Stimulated activated CD4-positive, alpha-beta T cell treated with anti-CD3 and anti-CD28 coated beads, TNF-alpha, amount 100 ng/mL, for 1 hour (primary cell): ENCODE measurements at places on chromosomes 6 and 20.

GRCh38 chr20:15836634-15837033 is 736.6 kb downstream of the KIF16B start:
- DNase-seq = no peak

DNA sequence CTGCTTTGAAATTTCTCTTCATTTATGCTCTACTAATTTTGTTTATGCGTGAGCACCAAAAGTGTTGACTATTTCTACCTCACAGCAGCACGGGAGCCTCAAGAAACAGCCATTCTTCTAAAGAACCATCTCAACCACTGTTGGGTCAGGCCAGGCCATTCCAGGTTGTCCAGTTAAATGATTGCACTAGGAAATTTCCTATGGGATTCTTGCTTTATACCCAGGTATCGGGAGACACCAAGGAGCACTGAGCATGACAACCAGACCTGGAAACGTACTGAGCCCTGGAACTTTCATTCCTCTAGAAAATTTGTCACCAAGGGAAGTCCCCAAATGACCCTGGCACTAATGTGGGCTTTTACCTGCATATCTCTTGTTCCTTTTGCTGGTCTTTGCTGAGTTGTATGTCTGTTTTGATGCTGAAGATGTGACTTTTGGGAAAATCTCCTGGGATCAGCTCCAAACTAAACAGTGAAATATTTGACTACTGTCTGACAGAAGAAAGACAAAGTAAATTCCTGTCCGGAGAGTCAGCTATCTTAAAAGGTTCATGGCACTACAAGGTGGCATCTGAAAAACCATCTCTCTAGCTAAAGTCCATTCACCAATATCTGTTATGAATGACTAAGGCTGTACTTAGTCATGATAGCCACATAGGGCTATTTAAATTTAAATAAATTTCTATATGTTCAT is 70.5 kb downstream of the SNAP25 start:
- DNase-seq = no peak

- DNase-seq = no peak
These were observed 6.3 kb downstream of the OXT start for GRCh38 chr20:3077618-3078134.

DNA sequence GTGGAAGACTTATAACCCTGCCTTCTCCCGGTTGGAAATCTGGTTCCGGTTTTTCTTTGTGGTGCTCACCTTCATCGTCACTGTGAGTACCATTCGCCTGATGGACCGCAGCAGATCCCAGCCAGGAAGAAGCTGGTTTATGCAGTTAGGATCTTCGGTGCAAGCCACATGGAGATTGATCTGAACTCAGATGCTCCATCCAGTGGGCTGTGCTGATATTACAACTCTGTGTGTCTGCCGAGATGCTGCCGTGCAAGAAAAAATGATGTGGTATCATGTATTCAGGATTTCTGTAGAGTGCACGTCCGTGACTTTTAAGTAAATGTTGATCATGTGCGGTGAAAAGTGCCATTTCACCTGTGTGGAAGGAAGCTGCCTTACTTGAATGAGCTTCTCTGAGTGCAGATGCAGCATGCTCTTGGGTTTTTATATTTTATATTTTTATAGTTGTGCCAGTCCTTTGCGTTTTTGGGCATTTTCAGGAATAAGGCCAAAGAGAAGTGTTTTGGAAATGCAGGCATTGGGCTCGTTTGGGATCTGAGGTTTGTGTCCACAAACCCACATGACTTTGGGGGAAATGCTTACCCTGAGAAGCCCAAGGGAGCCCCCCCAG is 39.2 kb downstream of the DYNLT1 start:
- peak; percentile 21 for DNase-seq

- no peak for DNase-seq
These were observed 92.8 kb downstream of the CEP57L1 start for GRCh38 chr6:109188115-109188411.

- no peak for DNase-seq
These were observed 147.7 kb downstream of the PRL start for GRCh38 chr6:22149096-22149495.

DNA sequence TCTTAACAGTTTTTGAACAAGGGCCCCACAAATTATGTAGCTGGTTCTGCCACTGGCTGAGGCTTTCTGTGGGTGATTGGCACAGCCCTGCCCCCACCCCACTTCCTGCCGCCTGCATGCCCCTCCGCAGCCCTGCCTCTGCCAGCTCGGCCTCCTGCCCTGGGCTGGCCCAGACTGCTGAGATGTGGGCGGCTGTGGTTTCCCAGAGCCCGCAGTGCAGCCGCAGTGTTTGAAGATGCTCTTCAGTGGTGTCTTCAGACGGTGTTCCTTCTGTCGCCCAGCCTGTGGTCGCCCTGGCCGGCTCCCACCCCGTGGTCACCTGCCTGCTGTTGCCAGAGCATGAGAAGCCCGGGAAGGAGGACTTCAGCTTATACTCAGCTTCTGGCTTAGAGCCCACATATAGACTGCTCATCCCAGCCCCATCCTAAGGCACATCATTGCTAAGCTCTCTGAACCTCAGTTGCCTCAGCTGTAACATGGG is 154.3 kb downstream of the VEGFA start:
- DNase-seq = no peak

- no peak for DNase-seq
These were observed 12.2 kb downstream of the MMP24 start for GRCh38 chr20:35238735-35239134.

DNA sequence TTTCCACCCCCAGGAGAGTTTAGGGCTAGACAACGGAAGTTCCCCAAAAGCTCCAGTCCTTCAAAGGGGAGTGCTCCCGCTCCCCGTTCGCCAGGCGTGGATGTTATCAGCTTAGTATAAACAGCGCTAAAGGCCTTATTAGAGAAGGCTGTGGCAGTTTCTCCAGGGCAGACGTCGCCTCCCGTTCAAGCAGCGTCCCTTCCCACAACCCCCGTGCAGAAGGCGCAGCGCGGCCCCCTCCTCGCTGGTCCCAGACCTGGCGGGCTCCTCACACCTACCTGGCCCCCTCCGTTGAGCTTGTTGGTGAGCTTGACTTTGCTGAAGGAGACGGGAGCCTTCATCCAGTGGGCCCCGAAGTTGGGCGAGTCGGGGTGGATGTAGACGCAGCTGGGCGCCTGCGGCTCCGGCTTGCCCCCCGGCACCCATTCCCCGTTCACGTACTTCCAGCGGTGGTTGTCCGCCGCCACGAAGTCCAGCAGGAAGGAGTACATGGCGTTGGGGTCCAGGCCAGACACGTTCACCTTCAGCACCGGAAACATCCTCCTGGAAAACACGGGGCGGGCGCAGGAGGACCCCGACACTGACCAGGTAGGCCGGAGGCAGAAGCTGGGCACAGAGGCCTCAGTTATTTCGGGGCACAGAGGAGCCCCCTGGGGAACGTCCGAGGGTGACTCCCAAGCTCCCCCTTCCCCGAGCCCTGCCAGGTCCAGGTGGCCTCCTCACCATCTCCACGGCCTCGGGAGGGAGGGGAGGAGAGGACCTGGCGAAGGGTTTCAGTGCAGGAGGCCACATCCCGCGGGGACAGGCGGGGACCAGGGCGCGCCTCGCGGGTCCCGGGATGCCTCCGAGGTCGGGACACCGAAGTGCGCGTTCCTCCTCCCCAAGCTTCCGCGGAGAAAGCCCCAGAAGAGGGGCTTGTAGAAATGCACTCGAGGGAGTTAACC is 1.1 kb downstream of the TBXT start:
- no peak for DNase-seq

DNA sequence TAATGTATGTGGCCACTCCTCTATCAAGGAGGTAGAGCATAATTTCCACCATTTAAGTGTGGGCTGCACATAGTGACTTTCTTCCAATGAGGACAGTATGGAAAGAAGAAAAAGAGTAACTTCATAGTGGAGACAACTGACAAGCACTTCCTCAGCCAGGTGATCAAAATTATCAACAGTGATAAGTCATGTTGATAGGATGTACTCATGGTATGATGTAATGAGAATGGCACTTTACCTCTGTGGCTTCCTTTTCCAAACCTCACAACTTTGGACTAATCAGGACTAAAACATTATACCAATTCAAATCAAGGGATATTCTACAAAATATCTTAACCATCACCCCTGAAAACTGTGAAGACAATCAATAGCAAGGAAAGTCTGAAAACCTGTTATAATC is 302.3 kb upstream of the CITED2 start:
- DNase-seq = no peak

DNA sequence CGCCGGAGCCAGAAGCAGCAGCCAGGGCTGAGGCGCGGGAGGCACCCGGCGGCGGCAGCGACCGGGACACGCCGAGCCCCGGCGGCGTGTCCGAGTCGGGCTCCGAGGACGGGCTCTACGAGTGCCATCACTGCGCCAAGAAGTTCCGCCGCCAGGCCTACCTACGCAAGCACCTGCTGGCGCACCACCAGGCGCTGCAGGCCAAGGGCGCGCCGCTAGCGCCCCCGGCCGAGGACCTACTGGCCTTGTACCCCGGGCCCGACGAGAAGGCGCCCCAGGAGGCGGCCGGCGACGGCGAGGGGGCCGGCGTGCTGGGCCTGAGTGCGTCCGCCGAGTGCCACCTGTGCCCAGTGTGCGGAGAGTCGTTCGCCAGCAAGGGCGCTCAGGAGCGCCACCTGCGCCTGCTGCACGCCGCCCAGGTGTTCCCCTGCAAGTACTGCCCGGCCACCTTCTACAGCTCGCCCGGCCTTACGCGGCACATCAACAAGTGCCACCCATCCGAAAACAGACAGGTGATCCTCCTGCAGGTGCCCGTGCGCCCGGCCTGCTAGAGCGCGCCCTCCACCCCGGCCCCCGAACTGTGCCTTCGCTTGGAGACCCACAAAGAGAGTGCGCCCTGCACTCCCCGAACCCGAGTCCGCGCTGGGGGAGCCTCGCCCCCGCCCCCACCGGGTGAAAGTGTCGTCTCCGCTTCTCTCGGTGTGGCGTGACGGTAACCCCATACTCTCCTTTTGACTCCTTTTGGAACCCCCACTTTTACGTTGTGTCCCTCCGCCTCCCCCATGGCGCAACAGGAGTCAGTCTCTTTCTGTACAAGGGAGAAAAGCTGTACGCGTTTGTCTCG is 1.6 kb downstream of the INSM1 start:
- DNase-seq = no peak

DNA sequence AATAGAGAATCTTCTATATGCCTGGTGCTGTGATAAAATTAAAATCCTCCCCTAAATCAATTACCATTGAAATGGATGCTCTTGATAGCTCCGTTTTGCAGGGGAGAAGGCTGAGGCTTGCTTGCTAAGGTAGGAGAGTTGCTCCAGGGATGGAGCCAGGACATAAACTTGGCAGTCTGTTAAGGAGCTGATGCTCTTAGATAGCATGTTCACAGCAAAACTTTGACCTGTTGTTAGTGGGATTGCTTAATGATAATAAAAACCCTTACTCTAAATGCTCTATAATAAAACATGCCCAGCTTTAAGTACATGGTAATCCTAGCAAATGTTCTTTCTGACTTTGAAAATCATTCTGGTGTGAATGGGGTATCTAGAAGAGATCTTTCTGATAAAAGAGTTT is 228.4 kb upstream of the JAG1 start:
- no peak for DNase-seq

- DNase-seq = no peak
These were observed 171.7 kb downstream of the CLIC5 start for GRCh38 chr6:45843848-45844521.

- DNase-seq = no peak
These were observed 125.9 kb downstream of the HTR1B start for GRCh38 chr6:77337392-77337791.

GRCh38 chr20:54146672-54147071 is 27.1 kb downstream of the CYP24A1 start:
- DNase-seq = no peak

- no peak for DNase-seq
These were observed 47.3 kb upstream of the DYNLRB1 start for GRCh38 chr20:34468951-34469350.

GRCh38 chr6:62324834-62325233 is 38.8 kb upstream of the KHDRBS2 start:
- no peak for DNase-seq

DNA sequence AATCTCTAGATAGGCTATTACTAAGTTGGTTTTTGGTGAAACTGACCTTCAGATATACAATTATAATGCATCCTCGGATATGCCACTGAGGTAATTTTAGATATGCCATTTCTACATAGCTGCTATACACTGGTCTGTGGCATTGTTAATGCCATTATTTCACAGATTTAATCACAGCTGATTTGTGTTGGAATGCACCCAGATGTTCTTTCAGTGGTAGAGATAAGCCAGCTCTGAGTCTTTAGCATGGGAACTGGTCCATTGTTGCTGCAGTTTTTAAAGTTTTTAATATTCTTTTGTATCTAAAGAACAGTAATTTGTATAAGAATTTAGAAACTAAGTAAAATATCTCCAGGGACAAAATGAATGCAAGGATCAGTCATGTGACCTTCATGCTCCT is 6.8 kb downstream of the TMX4 start:
- DNase-seq = no peak

DNA sequence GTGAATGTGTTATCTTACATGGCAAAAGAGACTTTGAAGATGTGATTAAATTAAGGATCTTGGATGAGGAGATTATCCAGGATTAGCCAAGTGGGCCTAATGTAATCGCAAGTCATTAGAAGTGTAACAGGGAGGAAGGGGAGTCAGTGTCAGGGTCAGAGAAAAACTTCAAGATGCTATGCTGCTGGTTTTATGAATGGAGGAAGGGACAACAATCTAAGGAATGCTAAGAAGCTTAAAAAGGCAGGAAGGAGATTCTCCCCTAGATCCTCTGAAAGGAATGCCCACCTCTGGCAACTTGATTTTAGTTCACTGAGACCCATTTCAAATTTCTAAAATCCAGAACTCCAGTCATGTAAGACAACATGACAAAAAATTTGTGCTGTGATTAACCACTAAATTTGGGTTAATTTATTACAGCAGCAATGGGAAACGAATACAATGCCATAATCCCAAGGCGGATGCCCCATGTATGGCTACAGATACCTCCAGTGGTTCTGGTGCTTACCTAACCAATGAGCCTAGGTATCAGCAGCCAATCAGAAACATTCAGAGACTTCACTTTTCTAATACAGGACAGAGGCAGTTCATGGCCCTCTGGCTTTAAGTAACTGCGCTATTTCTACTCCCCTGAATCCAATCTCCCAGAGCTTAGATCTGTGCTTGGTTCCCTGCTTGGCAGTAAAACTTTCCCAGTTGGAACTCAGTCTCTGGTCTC is 3.6 kb upstream of the TAAR8 start:
- no peak for DNase-seq

DNA sequence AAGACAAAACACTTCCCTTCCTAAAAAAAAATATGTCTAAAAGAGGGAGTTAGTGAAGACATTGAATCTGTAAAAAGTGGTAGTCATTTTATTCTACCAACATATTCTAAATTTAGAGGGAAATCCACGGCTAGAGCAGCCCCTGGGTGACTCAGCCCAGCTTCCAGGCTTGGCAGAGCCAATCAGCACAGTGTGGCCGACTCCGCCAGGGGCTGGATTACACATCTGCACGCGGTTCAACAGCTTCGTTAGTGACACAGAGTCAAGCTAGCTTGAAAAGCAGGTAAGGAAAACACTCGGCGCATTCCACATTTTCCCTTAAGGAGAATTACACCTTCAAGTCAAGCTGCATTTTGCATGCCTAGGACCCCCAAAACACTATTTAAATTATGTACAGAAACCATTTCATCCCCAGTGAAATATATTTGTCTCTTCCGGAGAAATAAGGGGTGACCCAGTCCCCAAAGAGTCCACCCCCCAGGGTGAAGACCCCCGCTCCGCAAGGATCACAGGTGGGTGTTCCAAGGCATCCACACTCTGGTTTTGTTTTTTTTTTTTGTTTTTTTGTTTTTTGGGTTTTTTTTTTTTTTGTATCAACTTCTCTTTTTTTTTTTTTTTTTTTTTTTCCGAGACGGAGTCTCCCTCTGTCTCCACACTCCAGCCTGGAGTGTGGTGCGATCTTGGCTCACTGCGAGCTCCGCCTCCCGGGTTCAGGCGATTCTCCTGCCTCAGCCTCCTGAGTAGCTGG is 58.4 kb upstream of the ARID1B start:
- DNase-seq = no peak

GRCh38 chr6:5398530-5398929 is 137.2 kb downstream of the FARS2 start:
- DNase-seq = no peak
